Endodermal cell (in vitro differentiated cells): ENCODE measurements at places on chromosomes 3 and 15. TPM values are rescaled to one million over a fixed set of nuclear protein-coding genes. Genes with fewer than 3 reads are reported as not detected.

- no peak for DNase-seq
- H3K27me3 ChIP-seq = no peaks in the 10 kb centered on the region
These were observed 11.7 kb upstream of the MUSTN1 start for GRCh38 chr3:52846432-52846965.

DNA sequence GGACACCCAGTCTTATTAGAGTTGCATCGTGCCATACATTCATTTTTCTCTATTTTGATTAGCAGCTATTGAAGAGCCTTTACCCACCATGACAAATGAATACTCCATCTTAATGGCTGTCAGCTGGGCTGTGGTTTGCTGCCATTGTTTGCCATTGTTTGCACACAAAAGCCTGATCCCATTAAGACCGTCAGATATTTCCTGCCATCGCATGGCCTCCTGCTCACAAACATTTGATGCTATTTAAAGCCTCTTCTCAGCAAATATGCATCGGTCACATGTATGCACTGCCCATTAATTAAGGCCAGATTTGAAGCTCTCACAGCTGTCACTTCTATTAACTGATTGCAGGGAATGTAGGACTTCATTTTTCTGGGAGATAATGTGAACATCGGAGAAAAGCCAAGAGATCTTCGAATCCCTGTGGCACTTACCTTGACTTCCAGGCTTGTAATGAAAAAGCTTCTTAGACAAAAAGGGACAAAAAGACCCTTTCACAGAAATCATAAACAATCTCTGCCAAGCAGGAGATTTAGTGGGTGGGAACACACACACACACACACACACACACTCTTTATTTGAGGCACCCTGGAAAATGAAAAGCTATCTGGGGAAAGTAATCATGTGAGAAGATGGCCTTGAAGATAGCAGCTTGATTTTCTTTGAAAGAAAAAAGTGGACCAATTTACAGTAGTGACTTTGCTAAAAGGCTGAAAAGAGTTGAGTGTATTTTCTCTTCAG is 175.4 kb upstream of the NR2E3 start:
- H3K36me3 ChIP-seq = no peaks in the 10 kb centered on the region
- H3K4me3 ChIP-seq = peak overlapping the region; percentile 4
- H3K4me1 ChIP-seq = peaks cover 4% of the 10 kb centered on the region
- no peaks in the 10 kb centered on the region for H3K27me3 ChIP-seq
- DNase-seq = peak; percentile 64
- H3K27ac ChIP-seq = peak overlapping the region; percentile 5

GRCh38 chr15:74785194-74786032 is 3.5 kb downstream of the CSK start:
- no peaks in the 10 kb centered on the region for H3K27me3 ChIP-seq
- no peak overlapping the region for H3K27ac ChIP-seq
- peaks cover 19% of the 10 kb centered on the region for H3K36me3 ChIP-seq
- H3K4me3 ChIP-seq = no peak overlapping the region
- H3K4me1 ChIP-seq = peaks cover 6% of the 10 kb centered on the region

The CACNA2D2 gene
- 14.9 and 17.6 TPM in 2 replicates for total RNA-seq

GRCh38 chr15:50340416-50340815 is 14.6 kb downstream of the GABPB1 start:
- DNase-seq = no peak
- no peak overlapping the region for H3K4me3 ChIP-seq

- H3K4me1 ChIP-seq = no peaks in the 10 kb centered on the region
- no peak overlapping the region for H3K4me3 ChIP-seq
- no peaks in the 10 kb centered on the region for H3K36me3 ChIP-seq
- no peak overlapping the region for H3K27ac ChIP-seq
- DNase-seq = no peak
These were observed 50.1 kb downstream of the CFAP20DC start for GRCh38 chr3:58999774-59000160.
